ENCODE measurements at places on chromosomes 2 and 18.
A peak's percentile ranks its signal among the peaks of the same experiment; 100 is the strongest.

- no peak for DNase-seq
Observed at GRCh38 chr2:5933669-5934068, 241.5 kb downstream of the SOX11 start.

DNA sequence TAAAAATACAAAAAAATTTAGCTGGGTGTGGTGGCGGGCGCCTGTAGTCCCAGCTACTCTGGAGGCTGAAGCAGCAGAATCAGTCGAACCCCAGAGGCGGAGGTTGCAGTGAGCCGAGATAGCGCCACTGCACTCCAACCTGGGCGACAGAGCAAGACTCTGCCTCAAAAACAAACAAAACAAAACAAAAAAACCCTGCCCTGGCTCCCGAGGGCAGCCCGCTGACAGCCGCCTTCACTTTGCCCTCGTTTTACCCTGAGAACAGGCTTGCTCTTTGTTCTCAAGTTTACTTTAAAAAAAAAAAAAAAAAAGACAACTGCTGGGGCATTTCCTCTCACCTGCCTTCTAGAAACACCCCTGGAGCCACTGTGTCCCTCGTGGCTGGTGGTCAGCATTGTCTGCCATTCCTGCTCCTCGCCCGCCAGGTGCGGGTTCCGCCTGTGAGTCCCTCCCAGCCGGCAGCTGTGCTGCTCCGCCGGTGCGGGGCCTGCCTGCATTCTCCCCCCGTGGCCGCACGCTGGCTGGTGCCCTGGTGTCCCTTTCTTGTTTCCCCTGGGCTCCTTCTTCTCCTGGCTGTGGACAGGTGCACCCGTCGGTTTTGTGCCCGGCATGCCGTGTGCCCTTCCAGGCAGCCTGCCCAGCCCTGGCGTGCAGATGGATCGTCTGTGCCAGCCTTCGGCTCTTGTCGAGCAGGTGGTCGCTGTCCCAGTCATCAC lies 105.7 kb downstream of the USP40 start:
- no peak for DNase-seq

- no peak for DNase-seq
Observed at GRCh38 chr18:23229472-23229871, 94.2 kb downstream of the CABLES1 start.

DNA sequence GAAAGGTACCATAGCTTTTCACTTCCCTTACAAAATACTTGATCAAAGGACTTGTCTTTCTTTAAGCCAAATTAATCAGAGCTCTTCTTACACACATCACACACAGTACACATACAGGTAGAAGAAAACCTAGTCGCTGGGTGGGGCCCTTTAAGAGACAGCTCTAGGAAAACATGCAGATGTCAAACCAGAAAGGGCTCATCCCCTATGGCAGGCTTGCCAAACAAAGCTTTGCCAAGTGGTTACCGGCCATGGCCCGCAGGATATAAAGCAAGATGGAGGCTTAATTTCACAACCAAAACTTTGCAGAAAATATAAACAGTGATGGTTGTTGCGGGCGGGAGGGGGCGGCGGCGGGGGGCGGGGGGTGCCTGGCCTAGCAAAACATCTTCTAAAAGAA lies 2156.0 kb upstream of the PIK3C3 start:
- no peak for DNase-seq

- no peak for DNase-seq
Observed at GRCh38 chr2:225310745-225311144, 88.8 kb upstream of the NYAP2 start.

GRCh38 chr2:51920509-51920908 lies 888.6 kb upstream of the NRXN1 start:
- no peak for DNase-seq

- no peak for DNase-seq
Observed at GRCh38 chr2:4291430-4291829, 588.1 kb downstream of the DCDC2C start.

DNA sequence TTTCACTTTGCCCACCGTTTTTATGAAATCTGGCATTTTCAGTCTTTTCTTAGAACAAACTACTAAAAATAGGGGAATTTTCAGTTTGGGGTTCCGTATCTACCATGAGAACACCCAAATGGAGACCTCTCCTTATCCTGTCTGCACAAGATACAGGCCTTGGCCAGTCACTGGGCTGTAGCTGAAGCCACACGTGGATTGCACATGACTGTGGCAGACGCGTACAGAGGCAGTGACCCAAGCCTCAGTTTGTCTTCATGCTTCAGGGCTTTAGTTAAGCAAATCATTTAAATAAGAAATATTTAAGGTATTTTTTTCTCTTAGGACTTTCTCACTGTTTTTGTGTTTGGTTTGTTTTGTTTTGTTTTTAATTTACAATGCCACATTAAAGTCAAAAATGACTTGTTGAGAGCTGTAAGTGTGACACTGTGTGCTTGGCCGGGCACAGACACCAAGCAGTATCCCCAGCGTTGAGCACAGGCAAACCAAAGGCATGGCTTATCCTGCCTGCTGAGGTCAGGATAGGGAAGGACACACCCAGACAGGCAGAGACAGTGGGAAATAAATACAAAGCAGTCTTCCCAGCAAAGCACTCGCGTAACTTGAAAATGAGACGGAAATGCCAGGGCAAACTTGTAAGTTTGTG lies 53.3 kb downstream of the TRAPPC12 start:
- no peak for DNase-seq

- DNase-seq: no peak
Observed at GRCh38 chr2:63301481-63301880, 250.9 kb downstream of the OTX1 start.

GRCh38 chr18:48091869-48092497 lies 161.5 kb upstream of the SMAD2 start:
- no peak for DNase-seq

GRCh38 chr2:67048314-67048713 lies 348.8 kb upstream of the ETAA1 start:
- no peak for DNase-seq

GRCh38 chr2:143083636-143084035 lies 45.6 kb upstream of the ARHGAP15 start:
- DNase-seq: peak; percentile 43

GRCh38 chr2:86357392-86357963 lies 20.1 kb upstream of the REEP1 start:
- DNase-seq: no peak

DNA sequence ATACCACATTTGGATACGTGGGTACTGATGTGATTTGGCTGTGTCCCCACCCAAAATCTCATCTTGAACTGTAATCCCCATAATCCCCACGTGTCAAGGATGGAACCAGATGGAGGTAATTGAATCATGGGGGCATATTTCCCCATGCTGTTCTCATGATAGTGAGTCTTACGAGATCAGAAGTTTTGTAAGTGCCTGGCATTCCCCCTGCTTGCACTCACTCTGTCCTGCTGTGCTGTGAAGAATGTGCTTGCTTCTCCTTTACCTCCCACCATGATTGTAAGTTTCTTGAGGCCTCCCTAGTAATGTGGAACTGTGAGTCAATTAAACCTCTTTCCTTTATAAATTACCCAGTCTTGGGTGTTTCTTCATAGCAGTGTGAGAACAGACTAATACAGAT lies 70.3 kb downstream of the CHST9 start:
- no peak for DNase-seq

DNA sequence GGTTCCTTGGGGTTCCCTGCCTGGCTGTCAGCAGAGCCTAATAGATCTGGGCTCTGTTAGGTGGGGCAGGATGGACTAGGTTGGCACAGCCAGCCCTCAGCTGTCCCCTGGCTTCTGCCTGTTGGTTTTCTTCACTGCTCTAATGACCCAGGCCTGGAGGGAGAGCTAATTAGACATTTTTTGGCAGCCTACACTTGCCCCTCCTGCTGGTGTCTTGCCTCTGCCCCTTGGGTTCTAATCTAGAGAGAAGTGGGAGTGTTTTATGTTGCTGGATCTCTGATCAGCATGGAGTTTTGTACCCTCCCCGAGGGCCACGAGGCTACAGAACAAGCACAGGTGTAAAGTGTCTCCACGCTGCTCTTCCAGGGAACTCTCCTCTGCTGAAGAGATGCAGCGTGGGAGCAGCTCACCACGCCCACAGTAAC lies 199.4 kb upstream of the RASGRP3 start:
- DNase-seq: no peak
